Activated CD4-positive, alpha-beta T cell treated with anti-CD3 and anti-CD28 coated beads, Interleukin-10, Interleukin-2, amounts not matched to agents 100 ng/mL and 50 ng/mL, durations not matched to agents 16 hours and 8 hours (primary cell): ENCODE measurements at places on chromosomes 7 and 10.

- DNase-seq = no peak
These were observed 33.5 kb downstream of the KCNMA1 start for GRCh38 chr10:77604063-77604462.

- DNase-seq = no peak
These were observed 379.2 kb downstream of the CALN1 start for GRCh38 chr7:72032934-72033333.

GRCh38 chr10:86100581-86101061 is 266.0 kb downstream of the GRID1 start:
- peak; percentile 50 for DNase-seq

- peak; percentile 11 for DNase-seq
These were observed 124.4 kb downstream of the PON1 start for GRCh38 chr7:95199779-95200558.

- DNase-seq = no peak
These were observed 138.9 kb downstream of the PKD1L1 start for GRCh38 chr7:47809387-47809786.
